Foreskin fibroblast (primary cell): ENCODE measurements at places on chromosomes 3 and 15.

GRCh38 chr15:74295800-74296199 lies 59.7 kb downstream of the CCDC33 start:
- no peak for DNase-seq

DNA sequence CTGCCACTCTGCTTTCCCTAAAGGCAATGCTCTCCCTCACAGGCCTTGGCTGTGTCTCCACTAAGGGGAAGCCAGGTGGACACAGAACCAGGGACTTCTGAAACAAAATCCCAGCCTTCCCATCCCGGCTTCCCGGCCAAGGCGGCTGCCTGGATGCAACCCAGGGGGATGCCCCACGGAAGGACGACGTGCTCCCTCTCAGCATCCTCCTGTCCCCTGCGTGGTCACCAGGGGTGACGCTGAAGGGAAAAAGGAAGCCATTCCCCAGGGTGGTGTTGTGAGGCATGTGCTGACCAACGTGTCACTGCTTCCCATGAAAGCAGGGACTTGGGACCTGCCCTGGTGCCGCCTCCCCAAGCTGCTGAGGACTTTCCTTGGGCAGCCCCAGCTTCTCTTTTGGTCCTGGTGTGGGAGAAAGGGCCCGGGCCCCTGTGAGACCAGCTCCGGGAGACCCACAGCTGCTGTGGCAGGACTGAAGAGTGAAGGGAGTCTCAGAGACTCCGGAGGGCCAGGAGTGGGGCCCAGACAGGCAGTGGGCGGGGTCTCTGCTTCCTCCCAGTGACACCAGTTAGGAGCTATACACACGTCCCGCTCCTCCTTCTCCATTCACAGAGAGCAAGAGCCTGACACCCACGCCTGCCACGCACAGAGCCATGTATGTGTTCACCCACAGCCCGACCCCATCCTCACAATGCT lies 139.2 kb downstream of the NUP210 start:
- DNase-seq = no peak

GRCh38 chr3:82581350-82581749 lies 819.9 kb upstream of the GBE1 start:
- DNase-seq = no peak

DNA sequence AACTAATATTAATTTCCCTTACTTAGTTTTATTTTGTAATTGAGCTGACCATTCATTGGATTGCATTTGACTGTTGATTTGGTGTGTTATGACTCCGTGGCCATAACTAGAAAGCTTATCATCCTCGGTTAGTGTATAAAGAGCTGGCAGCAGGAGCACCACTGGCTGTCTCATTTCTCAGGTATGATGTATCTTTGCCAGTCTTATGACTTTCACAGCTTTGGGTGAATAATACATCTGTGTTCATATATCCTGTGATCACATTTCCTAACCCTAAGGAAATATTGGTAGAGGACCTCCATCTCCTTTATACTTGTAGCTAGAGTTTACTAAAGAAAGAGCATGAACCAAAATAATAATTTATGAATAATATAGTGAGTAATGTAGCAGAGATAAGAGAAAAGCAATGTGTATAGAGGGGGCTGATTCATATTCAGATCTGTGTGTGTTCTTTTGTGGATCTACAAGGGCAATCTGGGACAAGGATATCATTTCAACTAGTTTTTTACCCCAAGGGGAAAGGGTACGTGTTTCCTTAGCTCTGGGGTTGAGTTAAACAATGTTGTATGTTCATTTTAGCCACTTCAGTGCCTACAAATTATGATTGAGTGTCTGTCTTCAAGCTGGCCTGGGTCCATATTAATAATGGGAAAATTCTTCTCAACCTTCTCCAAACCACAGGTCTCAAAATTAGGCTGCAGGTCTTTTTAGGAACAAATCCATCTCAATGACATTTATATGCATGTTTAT lies 901.7 kb downstream of the NTRK3 start:
- peak; percentile 64 for DNase-seq

DNA sequence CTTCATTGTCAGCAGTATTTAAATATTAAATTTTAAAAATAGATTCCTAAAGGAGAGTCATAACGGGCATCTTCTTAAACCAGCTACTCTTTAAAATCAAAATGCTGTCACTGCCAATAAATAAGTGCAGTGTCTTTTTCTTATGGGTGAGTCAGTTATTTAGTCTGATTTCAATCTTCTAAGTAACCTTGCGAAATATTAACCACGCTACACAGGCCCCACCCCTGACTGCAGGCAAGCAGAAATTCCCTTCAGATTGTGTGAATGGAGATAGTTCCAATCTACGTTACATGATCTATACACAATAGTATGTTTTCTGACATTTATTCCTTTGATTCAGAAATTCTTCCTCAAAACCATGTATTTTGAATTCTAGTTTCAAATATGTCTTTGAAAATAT lies 141.5 kb downstream of the GADL1 start:
- peak; percentile 62 for DNase-seq

DNA sequence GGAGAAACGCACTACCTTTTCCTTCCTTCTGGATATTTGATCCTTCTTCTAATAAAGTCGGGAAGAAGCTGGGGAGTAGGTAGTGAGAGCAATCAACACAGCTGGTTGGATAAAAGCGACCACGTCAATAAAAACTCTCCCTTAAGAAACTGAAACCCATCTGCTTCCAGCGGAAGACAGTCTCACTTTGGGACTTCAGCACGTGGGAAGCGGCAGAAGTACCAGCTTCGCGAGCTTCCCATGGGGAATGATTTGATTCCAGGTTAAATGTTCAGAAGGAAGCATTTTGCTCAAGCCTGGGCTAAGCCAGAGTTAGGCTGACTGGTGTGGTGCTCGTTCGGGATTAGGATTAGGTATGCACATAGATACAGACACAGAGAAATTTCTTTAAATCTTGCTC lies 262.3 kb upstream of the LYSMD4 start:
- no peak for DNase-seq

- DNase-seq = peak; percentile 79
Measured at GRCh38 chr3:179452176-179452564, 900 bp upstream of the GNB4 start.

DNA sequence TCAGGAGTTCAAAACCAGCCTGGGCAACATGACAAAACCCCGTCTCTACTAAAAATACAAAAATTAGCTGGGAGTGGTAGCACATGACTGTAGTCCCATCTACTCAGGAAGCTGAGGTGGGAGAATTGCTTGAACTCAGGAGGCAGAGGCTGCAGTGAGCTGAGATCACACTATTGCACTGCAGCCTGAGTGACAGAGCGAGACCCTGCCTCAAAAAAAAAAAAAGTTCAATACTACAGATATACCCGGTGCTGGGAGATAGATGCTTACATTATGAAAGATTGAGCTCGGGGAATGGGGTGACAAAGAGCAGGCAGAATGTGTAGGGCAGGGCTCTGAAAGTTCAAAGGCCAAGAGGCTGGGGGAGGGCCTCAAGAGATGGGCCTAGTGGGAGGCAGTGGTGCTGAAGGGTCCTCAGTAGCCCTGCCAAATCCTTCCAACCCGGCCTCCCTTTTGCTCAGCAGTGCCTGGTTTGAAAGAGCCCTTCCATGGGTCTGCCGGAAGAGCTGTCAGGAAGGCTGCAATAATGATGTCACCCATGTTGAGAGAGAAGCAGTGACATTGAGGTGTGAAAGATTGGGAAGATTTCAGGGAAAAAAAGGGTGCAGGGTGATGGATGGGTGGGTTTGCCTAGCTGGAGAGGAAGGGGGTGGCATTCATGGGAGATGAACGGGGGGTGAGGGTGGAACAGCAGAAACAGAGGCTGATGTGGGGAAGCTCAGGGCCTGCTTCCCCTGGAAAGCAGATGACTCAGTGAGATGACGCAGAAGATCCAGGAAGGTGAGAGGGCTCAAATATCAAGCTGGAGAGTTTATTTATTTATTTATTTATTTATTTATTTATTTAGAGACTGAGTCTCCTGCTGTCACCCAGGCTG lies 20.0 kb upstream of the IREB2 start:
- DNase-seq = peak; percentile 18

DNA sequence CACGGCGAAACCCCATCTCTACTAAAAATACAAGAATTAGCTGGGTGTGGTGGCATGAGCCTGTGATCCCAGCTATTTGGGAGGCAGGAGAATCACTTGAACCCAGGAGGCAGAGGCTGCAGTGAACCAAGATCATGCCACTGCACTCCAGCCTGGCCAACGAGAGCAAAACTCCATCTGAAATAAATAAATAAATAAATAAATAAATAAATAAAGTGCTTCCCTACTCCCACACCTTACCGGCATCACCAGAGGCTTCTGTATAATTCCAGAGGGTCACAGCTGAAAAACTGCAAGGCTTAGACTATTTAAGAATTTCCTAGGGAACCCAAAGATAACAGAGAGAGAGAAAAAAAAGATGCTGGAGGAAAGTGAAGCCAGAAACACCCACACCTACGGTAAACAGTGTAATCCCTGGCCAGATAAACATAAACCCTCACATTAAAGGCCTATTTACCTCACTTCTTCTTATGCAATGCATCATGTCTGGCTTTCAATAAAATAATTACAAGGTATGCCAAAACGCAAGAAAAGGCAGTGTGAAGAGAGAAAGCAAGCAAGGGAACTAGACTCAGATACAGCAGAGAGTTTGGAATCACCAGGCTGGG lies 15.0 kb upstream of the TRPM1 start:
- DNase-seq = no peak

GRCh38 chr3:129120254-129121004 lies 1.2 kb downstream of the RAB43 start:
- peak; percentile 88 for DNase-seq

DNA sequence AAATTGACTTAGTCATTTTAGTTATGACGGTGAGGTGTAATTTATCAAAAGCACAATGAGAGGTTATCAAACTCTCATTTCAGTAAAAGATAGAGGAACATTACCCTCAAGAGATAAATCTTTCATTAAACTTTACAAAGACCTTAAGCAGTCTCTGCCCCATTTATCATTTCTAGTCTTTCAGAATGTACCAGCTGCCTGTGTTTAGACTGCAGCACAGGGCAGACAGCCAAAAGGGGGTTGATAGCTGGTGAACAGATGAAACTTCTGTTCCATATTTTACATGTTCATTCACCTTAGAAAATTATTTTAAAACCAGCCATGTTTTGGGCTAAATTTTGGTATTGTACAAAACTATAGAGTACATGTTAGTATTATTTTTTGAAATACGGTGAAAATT lies 514.6 kb upstream of the CNTN3 start:
- DNase-seq = no peak
